ENCODE measurements at places on chromosomes 6 and 20.

GRCh38 chr20:8918145-8918544 is 150.7 kb upstream of the PLCB4 start:
- DNase-seq = no peak

- DNase-seq = no peak
Measured at GRCh38 chr20:50115041-50115512, 2.1 kb upstream of the UBE2V1 start.

GRCh38 chr20:51402201-51402600 is 140.3 kb downstream of the NFATC2 start:
- no peak for DNase-seq

- DNase-seq = no peak
Measured at GRCh38 chr6:112739766-112740165, 392.6 kb downstream of the RFPL4B start.

DNA sequence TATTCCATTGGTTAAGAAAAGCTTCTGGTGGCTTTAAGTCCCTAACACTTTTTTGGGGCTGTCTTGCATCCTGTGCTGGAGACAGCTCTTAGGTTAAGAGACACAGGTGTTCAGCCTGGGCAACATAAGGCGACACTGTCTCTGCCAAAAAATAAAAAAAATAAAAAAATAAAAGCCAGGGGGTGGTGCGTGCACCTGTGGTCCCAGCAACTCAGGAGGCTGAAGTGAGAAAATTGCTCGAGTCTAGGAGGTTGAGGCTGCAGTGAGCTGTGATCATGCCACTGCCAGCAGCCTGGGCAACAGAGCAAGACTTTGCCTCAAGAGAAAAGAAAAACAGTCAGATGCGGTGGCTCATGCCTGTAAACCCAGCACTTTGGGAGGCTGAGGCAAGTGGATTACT is 55.6 kb upstream of the ZMYND8 start:
- no peak for DNase-seq
